ENCODE measurements at places on chromosomes 7 and 10. TPM values are rescaled to one million over a fixed set of nuclear protein-coding genes. Genes with fewer than 3 reads are reported as not detected.

Gene OLAH
- polyA plus RNA-seq: 0.19 TPM

Gene PPP1R9A
- polyA plus RNA-seq: 12.9 TPM

Gene PTPRE
- polyA plus RNA-seq: 7.2 TPM

Gene PRF1
- 4.4 TPM for polyA plus RNA-seq

Gene NEUROG3
- polyA plus RNA-seq: 0.13 TPM

Gene LRRC18
- 1.1 TPM for polyA plus RNA-seq

Gene SHTN1
- 21.4 TPM for polyA plus RNA-seq

Gene OPN4
- not detected for polyA plus RNA-seq

Gene TYW1B
- polyA plus RNA-seq: 7.8 TPM

Gene SLC29A4
- 16.9 TPM for polyA plus RNA-seq

Gene TACC2
- polyA plus RNA-seq: 17.7 TPM
